NCI-H526 treated with DMSO at 0.1 percent for 48 hours (cell line): ENCODE measurements at places on chromosomes 5 and 9.

DNA sequence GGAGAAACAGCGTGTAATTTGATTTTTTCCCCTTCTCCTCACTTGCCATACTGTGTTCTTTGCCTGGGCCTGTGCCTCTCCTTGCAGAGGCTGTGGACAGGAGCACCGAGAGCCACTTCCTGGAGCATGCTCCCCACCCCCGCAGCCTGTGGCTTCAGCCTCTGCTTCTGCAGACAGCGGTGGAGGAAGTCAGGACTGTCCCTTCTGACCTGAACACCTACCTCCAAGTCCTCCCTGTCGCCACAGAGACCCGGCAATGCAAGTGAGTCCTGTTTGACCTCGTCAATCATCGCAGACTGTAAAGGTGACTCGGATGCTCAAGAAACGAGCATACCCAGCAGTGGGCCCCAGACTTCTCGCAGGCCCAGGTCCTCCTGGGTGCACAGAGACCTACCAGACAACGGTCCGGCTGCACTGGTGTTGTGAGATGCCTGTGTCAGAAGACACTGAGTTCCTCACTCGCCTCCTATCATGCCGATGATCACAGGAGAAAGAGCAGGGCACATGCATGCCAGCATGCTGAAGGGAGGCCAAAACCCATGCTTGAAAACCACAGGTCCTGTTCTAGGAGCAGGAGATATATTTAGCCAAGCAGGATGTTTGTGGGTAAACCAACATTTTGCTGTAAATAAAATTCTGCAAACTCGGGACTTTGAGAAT is 198.8 kb downstream of the AUH start:
- no peak for DNase-seq

DNA sequence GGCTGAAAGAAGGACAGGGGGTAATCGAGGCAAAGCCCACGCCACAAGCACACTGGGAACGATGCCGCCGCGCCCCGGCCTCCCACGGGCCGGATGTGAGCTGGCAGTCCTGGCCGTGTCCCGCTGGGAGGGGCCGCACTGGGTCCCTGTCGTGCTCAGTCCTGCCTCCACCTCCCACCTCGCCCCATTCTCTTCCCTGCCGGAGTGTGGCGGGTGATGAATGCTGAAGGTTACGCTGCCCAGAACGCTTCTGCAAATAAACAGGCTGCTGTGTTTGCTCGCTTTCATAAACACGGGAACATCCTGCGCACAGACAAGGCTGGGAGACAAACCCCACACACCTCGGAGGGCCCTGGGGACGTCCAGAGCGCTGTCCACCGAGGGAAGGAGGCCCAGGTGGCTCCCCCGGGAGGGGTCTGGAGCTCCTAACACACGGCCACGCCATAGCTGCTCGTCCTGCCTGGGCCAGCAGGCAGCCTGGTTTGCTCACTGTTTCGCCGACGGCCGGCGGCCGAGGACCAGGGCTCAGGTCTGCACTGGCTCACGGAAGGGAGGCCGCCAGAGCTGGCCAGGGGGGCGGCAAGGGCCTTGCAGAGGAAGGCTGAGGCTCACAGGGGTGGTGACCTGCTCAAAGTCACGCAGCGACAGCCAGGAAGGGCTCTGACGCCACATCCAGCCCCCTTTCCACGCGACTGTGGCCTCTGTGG is 2.3 kb downstream of the DNLZ start:
- no peak for DNase-seq

GRCh38 chr9:126635661-126636439 is 22.1 kb downstream of the LMX1B start:
- DNase-seq, result no peak

- no peak for DNase-seq
Measured at GRCh38 chr5:135238622-135239452, 160.2 kb downstream of the MACROH2A1 start.

GRCh38 chr5:168332042-168332441 is 40.6 kb downstream of the WWC1 start:
- DNase-seq, result no peak

- peak; percentile 77 for DNase-seq
Measured at GRCh38 chr5:158175934-158176481, 317.1 kb upstream of the CLINT1 start.

DNA sequence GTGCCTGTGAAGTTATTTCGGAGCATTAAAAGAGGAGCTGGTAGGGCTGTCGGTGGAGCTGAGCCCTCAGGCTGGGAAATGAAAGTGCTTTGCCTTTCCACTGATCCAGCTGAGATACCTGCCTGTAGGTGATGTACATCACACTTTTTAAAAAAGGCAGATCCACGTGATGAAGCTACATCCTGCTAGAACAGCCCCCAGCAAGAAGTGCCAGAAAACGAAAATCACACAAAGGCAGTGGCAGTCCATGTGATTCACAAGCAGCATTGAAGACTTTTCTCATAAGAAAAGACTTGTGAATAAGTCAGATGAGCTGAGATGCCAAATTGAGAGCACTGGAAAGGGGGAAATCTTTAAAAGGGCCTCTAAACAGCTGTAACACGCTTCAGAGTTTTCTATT is 765.1 kb downstream of the PTPRD start:
- DNase-seq, result no peak

- DNase-seq, result peak; percentile 69
Measured at GRCh38 chr5:93611976-93612854, 29.2 kb downstream of the NR2F1 start.

DNA sequence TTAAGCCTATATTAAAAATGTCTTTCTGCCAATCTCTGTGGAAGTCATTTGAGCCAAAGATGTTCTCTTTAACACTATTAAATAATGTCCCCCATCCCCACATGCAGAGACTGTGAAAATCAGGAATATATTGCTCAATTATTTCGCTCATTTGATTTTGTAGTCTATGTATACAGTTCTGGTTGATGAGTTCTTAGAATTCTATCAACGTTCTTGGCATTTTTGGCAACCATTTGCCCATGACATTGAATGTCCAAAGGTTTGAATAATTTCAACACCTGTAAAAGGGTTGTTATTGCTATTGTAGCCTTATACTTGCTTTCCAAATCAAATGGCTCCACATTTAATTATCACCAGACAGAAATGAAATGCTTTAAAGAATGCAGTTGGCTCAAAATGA is 536.1 kb downstream of the CAAP1 start:
- DNase-seq, result no peak

GRCh38 chr9:124345751-124346281 is 69.4 kb downstream of the PSMB7 start:
- DNase-seq, result no peak

GRCh38 chr5:7169240-7169878 is 226.6 kb upstream of the ADCY2 start:
- no peak for DNase-seq

- no peak for DNase-seq
Measured at GRCh38 chr9:108677776-108678175, 178.0 kb downstream of the ACTL7B start.

GRCh38 chr5:67259548-67260215 is 63.1 kb upstream of the CD180 start:
- no peak for DNase-seq

- DNase-seq, result peak; percentile 20
Measured at GRCh38 chr5:173232499-173233346, 2.3 kb downstream of the NKX2-5 start.

DNA sequence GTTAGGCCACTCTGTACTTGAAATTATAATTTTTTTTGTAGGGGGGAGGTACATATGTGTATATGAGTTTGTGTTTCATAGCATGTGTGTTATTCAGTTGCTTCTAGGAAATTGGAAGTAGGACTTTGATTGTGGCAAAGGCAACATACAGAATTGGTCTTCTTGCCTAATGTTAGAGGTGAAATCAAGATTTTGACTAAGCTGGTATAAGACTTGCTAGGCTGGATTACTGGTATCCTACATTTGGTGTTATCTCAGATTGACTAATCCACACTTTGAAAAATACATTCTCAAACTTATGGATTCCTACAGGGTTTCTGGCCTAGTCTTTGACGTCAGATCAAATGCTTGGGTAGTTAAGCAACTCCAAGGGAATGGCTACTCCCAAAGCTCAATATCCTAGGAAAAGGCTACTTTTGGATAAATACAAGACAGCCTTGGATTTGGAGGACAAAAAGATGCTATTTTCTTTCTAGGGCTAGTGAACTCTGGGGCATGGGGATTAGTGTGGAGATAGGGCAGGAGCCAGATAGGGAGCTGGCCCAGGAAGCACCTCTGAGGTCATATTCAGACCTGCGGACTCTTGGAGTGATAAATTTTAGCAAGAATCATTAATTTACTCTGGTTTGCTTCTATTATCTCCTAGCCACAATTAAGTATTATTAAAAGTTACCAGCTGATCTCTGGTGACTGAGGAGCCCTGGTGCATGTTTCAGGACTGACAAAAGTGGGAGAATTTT is 144.0 kb upstream of the RPS23 start:
- no peak for DNase-seq

DNA sequence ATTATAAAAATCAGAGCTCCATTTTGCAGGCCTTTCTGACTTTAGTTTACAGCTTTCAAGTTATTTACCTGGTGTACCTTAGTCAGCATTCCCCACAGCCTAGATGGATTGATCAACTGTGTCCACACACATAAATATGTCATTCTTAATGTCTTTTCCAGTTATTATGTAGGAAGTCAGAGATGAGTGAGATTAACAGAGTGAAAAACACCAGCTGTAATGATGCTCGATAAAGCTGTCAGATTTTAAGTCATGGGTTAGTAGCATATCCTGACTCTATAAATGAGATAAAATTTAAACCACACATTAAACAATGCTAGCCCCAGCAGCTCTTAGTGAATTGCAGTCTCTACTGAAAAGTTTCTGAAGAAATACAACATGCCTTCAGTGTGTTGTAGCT is 48.9 kb downstream of the NUDT12 start:
- DNase-seq, result no peak

DNA sequence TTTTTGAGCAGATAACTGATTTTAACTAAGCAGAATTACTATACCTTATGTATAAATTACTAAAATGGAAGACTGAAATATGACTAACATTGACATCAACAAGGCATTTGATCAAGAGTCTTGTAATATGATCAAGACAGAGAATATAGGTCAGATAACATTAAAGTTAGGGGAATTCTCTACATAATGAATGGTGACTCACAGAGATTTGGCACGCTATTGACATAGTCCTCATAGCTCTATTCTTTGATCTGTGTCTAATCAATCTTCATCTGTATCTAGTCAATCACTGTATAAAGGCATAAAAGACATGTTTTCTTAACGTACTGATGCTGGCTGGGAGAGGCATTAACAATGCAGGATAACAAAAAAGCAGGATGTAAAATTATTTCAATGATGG is 17.4 kb downstream of the ABITRAM start:
- DNase-seq, result no peak

DNA sequence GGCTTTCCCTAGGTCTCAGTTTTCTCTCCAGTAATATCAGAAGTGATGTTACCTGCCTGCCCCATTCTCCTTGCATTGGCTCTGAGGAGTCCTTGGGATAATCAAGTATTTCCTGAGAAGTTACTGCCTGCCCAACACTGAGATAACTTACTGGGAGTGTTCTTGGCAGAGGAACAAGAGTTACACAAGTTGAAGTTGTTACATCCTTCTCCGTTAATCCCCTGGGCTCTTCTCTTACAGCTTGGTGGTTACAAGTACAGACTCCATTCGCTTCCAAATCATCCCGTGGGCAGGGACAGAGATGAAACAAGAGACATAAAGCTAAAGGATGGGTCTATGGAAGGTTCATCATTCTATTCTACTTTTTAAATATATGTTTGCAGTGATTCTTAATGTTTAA is 74.1 kb upstream of the SAP30L start:
- DNase-seq, result no peak

DNA sequence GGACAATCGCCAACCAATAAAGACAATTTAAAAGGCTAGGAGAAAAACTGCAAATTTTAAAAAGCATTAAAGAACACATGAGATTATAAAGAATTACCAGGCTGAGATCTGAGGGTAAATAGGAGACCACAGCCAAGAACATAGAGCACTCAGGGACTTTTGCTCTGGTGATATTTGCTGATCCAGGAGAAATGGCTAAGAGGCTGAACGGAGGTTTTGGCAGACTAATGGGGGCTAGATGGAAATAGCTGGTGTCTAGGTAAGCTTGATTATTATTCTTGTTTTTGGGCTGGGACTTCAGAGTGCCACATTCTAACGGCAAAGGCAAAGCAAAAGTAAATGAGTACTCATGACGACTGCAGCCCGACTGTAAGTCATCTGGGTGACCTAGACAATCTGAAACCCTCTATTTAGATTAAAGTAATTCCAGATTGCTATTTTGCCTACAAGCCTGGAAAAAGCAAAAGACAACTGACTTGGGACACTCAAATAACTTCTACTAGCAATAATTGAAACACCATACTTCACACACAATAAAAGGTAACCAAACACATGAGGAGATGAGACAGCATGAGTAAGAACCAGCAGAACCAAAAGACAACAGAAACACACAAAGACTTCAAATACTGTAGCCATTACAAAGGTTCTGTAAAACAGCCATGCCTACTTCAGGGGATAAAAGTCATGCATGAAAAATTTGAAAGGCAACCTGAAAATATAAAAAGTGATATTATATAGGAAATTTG is 68.8 kb downstream of the JAKMIP2 start:
- DNase-seq, result no peak

GRCh38 chr5:125026867-125027731 is 280.7 kb upstream of the ZNF608 start:
- no peak for DNase-seq

DNA sequence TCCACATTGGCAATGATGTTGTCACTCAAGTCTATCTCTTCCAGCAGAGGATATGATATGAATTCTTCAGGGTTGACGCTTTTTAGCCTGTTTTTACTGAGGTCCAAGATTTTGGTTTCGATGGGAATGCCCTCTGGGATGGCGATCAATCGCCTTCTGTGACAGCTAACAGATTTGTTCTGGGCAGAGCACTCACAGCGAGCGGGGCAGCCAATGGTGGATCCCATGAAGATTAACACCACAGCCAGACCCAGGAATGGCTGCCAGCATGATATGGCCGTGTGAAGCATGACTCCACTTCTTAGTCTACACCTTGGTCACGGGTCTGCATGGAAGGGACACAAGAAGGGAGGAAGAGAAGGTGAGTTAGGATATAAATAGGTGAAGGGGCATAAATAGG is 377.1 kb upstream of the C9orf72 start:
- DNase-seq, result no peak

- no peak for DNase-seq
Measured at GRCh38 chr5:80998590-80998979, 38.4 kb downstream of the RASGRF2 start.

GRCh38 chr5:157965040-157965678 is 106.2 kb upstream of the CLINT1 start:
- no peak for DNase-seq
